ENCODE measurements at places on chromosomes 2 and 18. TPM values are rescaled to one million over a fixed set of nuclear protein-coding genes. Genes with fewer than 3 reads are reported as not detected.
A peak's percentile ranks its signal among the peaks of the same experiment; 100 is the strongest.

DNA sequence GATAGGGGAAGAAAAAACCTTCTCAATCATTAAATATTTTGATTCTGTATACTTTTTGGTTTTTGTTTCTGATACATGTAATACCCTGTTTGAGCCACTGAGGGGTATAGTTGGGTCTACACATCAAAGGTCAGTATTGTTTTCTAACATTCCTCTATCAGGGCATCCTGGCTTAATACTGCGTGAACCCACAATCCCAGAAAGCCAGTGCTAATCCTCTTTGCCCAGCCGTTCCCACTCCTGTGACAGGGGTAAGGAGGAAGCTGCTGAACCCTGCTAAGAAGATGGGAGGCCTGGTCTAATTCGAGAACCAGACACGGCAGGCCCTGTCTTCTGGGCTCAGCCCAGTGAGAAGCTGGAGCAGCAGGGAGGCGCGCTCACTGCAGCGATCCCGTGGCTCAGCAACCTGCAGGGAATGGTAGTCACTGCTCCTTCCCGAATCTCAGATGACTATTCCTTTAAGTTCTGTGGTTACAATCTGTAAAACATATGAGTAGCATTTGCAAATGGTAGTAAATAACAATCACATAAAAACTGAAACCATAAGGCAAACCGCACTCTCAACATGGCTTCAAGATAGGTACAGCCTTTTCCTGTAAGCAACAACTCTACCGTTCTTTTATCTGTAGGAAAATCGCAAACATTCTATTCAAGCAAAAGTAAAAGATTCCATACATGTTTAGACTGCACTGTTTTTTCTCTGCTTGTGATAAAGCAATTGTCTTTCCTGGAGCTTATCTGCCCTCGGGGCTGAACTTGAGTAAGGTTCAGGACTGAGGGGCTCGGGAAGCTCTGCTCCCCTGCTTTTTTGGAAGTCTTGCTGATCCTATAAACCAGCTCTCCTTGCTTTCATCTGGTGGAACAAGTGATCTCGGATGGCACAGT is 87.0 kb downstream of the EPB41L3 start:
- DNase-seq: no peak

The OTOS gene
- not detected for total RNA-seq

- no peak for DNase-seq
Measured at GRCh38 chr2:20222014-20222768, 2.7 kb downstream of the SDC1 start.

The PECR gene
- 24.7 TPM for total RNA-seq

The LBH gene
- total RNA-seq: 163 TPM

DNA sequence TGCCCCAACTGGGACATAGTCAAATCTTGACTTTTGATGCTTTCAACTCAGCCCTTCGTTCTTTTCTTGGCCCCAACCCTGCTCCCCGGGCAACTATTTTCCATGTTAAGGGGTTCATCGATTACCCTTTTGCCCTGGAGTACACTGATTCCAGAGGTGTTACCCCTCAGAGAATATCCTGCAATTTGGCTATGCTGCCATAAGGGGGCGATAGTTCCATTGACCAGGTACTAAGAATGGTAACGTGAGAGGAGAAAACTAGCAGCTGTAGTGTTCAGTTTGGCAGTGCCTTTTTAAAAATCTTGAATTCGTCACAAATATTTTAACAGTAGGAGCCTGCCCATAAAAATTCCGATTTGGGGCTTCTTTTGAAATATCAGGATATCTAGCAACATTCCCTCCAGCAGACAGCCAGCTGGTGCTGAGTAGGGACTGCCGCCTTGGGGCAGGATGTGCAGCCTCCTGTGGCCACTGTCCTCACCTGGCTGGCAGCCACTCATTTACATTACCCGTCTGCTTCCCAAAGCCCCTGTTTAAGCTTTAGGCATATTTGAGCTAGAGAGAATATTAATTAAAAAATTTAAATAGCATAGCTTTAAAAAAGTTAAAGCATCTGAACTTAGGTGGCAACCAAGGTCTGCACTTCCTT is 146.3 kb upstream of the SKOR2 start:
- DNase-seq: no peak

The LOXHD1 gene
- total RNA-seq: not detected

- peak; percentile 23 for DNase-seq
Measured at GRCh38 chr2:216354306-216354705, 18.0 kb downstream of the MARCHF4 start.

DNA sequence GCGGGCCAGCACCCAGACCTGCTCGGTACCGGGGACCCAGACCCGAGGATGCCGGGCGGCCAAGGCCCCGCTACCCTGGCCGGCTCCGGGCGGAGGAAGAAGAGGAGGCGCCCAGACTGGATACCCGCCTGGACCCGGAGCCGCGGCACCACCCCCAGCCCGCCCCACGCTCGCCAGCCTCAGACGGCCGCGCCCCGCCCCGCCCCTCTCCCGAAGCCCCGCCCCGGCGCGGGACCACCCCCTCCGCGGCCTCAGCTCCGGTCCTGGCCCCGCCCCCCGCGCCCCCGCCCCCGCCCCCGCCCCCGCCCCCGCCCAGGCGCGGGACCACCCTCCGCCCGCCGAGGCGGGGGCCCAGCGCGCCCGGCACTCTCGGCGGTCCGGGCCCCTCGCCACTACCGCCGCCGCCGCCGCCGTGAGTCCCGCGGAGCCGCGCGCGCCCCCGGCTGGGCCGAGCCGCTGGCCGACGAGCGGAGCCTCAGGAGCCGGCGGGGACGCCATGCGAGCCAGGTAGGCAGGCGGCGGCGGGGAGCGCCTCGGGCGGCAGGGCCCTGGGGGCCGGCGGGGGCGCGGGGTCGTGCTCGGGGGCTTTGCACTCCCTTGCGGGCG is at the start of gene SH3BP4:
TSS of gene SH3BP4 (plus strand) at position 354 of the 606 bp plus-strand sequence. CDS start 82,986 bp downstream, outside the sequence.
- peak; percentile 88 for DNase-seq

- DNase-seq: no peak
Measured at GRCh38 chr2:148642891-148643416, 1.6 kb upstream of the EPC2 start.

DNA sequence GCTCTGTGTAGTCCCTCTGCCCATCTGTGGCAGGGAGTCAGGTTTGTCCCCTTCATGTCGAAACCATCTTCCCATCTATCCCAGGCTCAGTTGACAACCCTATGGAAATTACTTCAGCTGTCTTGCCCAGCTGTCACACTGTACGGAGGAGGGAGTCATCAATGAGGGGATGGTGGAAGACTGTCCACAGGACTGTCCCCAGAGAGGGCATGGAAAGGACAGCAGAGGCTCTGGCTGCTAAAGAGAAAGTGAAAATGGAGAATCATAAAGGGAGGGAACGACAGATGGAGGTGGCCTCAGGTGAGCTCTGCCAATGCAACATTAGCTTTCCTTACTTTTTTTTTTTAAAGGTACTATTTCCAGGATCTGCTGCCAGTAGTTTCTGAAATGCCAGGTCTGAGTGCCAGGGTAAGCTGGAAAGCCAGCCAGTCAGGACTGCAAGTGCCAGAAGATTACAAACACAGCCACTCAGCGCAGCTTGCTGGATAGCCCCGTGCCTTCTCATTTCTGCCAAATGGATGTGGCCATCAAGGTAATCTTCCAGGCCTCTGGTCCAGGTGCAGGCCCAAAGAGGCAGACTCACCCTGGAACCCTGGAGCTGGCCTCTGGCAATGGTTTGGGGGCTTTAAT is 192.8 kb downstream of the AGPS start:
- no peak for DNase-seq

The CRYGD gene
- total RNA-seq: not detected
